ENCODE measurements at places on chromosomes 12 and 14. TPM values are rescaled to one million over a fixed set of nuclear protein-coding genes. Genes with fewer than 3 reads are reported as not detected.

Gene SPIC
- 0.44 TPM for total RNA-seq

Gene SLC25A47
- not detected for total RNA-seq

Gene RNASE11
- total RNA-seq = not detected

Gene PRB4
- not detected for total RNA-seq

Gene B3GNT4
- 0.35 TPM for total RNA-seq

Gene DPY19L2
- 24.5 TPM for total RNA-seq

Measured in kidney (tissue), 22 donors.